ENCODE measurements at places on chromosomes 4 and X.

GRCh38 chr4:151558496-151559113, 149.6 kb downstream of the FHIP1A start:
- no peak for DNase-seq

DNA sequence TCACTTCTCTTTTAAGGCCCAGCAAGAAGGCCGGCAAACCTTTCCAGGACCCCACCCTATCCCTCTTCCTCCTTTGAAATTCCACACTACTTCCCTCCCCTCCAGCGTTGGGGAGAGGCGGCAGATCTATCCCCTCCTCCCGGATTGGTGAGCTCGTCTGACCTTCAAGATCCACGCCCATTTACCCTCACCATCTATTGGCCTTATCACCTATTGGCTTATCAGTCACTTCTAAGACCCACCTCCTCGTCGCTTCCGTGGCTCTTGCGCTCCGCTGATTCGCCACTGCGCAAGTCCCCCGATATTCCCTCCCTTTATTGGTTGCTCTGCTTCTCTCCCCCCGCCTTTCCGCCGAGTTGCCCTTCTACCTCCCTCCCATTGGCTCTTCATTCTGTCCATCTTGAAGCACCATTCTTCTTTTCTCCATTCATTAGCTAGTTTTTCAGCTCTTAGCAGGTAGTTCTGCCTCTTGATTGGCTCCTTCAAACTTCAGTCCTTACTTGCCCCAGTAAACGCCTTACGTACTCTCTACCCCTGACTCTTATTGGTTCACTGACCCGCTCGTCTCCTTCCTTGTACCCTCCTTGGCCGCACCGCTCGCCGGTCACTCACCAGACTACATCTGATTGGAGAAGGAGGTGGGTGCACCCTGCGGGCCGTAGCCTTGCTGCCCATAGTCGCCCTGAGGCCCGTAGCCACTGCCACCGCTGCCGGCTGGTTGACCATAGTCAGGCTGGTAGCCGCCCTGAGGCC, 4.8 kb upstream of the PRICKLE3 start:
- peak; percentile 93 for DNase-seq

DNA sequence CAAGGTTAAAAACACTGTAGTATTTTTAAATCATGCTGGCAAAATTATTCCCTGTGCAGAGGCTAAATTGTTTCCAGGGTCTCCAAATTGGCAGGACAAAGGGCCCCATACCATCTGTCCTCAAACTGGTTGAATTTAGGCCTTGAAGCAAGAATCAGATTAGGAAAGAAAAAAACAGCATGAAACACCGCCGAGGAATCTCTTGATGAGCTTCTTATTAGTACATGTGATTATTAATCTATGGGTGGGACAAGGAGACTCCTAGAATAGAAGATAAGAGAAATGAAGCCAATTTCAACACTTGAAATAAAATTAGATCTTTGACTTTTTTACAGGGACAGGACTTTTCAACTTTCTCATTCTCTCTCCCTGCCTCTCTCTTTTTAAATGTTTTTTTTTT, 7.1 kb upstream of the CLNK start:
- DNase-seq: no peak

- DNase-seq: no peak
Measured at GRCh38 chr4:93346840-93347239, 481.7 kb upstream of the ATOH1 start.

DNA sequence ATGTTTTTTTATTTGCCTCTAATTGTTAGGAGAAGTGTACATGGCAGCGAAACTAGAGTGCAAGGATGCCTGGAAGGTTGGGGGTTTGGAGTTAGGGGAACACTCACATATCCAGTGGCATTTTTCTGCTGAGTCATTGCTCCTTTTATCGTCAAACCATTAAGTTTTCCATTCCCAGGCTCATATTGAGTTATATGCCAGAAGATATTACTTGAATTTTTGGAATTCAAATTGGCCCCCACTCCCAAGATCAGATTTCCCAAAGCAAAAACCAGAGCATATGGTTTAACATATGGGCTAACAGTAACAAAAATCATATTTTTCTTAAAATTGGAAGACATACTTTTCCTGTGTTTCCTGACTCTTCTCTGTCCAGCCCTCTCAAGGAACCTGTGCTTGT, 152.7 kb downstream of the FSTL5 start:
- DNase-seq: no peak

Data from CD4-positive, alpha-beta T cell treated with Interleukin-1 beta for 1 hour (primary cell).